Cerebellar nuclear complex (tissue), 1 donor: ENCODE measurements at places on chromosomes 7 and 10.

GRCh38 chr7:130896898-130897514, 163.0 kb upstream of the KLF14 start:
- DNase-seq, result no peak

DNA sequence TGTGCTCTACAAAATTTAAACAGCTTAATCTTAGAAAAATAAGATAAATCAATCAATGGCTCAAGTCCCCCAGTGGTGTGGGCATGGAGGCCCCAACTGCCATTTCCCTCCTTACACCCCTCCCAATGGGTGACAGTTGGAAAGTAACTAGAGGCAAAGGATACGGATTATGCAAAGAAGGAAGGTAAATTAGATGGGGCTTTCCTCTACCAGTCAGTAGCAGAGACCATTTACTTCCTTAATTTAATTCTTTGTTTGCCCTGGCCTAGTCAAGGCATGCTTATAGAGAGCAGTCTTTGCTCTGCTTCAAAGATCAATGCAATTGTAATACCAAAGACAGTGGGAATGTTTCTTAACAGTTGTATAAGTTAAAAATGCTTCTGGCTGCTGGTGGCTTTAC, 63.3 kb upstream of the PAPSS2 start:
- DNase-seq, result no peak

DNA sequence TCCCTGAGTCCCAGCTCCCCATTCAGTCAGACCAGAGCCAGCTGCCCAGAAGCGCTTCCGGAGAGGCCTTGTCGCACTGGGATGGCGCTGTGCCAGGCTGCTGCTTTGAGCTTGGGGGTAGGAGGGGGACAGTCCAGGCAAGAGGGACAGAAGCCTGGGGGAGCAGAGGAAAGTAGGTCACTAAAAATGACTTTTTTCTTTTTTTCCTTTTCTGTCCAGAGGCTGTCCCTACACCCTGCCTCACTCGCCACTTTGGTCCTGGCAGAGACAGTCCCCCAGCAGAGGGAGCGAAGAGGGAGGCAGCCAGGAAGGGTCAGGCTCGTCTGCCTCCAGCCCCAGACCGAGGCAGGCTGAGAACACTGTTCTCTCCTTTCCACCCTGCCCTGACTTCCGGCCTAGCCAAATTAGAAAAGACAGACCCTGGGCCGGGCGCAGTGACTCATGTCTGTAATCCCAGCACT, 15.8 kb upstream of the TRIM8 start:
- no peak for DNase-seq

- no peak for DNase-seq
These were observed 205.3 kb downstream of the SKAP2 start for GRCh38 chr7:26659121-26659520.

DNA sequence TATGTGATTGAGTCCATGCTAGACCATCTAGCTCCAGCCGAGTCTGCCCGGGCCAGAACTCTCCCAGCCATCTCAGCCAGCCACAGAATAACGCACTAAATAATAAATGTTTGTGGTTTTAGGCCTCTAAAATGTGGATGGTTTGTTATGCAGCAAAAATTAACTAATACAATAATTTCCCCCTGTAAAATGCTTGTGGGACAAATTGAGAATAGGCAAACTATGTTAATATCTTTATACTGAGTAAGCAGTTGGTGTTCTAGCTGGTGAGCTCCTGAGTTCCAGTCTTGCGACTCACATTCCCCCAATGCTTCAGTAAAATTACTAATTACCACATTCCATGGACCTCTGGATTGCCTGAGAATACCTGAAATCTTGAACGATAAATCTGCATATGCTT, 316.8 kb upstream of the NFE2L3 start:
- DNase-seq, result no peak

GRCh38 chr10:80468002-80468401, 13.9 kb downstream of the TSPAN14 start:
- no peak for DNase-seq

GRCh38 chr7:21345361-21345760, 82.5 kb upstream of the SP4 start:
- DNase-seq, result no peak

- DNase-seq, result no peak
These were observed 99.1 kb upstream of the SEC61G start for GRCh38 chr7:54858008-54858692.

DNA sequence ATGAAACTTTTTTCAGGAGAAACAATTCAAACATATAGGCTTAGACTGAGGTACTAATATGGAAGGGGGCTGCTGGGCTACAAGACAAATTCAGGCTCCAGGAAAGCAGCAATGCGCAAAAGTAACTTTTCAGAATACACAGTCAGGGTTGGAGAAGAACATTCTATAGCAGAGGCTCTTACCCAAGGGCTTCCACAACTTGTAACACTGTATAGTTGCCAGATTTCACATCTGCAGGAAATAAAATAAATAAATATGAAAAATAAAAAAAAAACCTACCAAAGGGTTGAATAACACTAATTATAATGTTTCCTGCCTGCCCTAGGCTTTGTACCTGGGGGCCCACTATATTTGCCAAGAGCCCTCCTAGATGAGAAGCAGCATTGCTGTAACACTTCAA, 14.3 kb downstream of the MMS19 start:
- no peak for DNase-seq

- DNase-seq, result no peak
These were observed 5.1 kb downstream of the GNA12 start for GRCh38 chr7:2838873-2839578.

DNA sequence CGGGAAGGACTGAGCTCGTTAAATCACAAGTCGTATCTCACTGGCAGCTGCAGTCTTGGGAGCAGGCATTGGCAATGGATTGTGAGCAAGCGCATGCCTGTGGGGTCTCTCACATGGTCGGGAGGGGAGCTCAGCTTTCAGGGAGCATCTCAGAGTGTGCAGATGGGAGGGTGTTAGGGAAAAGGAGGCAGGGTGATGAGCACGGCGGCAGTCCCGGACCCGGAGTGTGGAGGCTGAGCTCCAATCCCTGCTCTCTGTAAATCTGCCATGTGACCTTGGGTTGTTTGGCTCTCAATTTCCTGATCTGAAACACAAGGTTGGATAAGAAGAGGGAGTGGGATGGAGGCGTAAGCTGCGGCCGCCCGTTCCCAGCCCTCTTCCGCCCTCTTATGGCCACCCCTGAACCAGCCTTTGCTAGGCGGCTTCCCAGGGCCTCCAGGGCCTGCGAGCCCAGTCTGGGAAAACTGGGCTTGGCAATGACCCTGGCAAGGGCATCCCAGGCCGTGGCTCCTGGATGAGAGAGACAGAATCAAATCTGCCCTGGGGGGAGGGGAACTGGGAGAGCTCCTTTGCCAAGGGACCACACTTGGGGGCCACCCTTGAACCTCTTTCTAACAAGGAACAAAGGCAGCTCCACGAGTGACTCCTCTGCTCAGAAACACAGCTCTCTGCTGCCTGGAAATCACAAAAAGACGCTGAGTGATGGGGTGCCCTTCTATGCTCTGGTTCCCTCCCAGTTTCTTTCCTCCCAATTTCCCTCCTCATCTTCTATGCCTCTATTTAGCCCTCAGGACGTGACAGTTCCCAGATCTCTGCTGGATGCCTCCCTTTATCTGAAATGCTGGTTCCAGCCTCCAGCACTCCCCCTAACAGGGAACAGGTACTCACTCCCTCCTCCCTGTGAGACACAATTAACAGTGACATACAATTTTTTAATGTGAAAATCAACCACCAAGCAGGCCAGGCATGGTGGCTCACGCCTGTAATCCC, 41.7 kb upstream of the LOXL4 start:
- no peak for DNase-seq

GRCh38 chr10:10626734-10627133, 390.9 kb upstream of the CELF2 start:
- DNase-seq, result no peak
